ENCODE measurements at places on chromosomes 2 and 18.

DNA sequence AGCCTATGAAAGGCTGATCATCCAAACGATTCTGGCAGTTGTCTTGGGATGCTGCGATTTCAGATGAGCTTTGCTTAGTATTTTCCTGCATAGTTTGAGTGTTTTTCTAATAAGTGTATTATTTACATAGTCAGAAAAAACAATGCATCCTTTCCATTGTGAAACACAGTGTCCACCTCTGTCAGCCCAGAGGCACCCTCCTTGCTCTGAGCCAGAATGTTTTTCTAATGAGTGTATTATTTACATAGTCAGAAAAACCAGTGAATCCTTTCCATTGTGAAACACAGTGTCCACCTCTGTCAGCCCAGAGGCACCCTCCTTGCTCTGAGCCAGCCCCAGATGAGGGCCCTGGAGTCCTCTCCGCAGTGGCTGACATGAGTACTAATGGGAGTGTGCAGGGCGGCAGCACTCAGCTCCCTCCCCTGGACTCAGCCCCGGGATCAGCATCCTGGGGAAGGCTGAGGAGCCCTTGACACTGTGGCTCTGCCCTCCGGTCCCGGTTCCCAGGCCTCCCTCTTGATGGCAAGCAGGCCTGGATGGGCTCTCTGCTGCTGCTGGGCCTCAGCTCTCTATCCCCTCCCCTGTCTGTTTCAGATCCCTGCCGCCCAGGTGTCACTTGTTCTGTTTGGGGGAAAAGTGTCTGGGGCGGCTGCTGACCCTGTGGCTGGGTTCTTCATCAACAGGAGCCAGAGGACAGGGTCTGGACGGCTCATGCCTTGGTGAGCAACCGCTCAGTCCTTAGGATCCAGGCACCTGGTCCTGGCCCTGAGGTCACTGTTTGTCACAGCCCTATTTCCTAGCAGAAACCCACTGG is 5.9 kb downstream of the MFSD2B start:
- no peak for DNase-seq

- DNase-seq = no peak
Observed at GRCh38 chr2:215290980-215291599, 20.8 kb upstream of the ATIC start.

- DNase-seq = no peak
Observed at GRCh38 chr2:102289129-102289528, 22.2 kb upstream of the IL1RL1 start.

DNA sequence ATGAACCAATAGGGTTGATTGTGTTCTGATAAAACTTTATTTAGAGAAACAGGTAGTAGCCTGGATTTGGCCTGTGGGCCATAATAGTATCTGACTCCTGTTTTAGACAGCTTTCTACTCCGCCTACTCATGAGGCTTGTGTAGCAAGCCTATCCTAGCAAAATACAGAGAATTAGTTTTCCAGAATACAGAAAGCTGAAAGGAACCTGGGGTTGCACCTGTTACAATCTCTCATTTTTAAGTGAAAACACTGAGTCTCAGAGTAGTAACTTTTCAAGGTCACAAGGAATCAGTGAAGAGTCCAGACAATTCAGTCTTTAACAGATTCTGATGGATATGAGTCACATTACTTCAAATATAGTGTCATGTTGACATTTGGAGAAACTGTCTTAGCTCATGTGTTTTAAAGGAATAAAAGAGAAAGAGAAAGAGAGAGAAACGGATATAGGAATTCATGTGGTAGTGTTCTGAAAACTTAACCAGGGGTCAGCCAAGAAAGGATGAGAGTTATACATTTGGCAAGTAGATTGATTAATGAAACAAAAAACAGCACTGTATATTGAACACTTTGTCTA is 17.0 kb downstream of the ARHGAP28 start:
- DNase-seq = no peak

DNA sequence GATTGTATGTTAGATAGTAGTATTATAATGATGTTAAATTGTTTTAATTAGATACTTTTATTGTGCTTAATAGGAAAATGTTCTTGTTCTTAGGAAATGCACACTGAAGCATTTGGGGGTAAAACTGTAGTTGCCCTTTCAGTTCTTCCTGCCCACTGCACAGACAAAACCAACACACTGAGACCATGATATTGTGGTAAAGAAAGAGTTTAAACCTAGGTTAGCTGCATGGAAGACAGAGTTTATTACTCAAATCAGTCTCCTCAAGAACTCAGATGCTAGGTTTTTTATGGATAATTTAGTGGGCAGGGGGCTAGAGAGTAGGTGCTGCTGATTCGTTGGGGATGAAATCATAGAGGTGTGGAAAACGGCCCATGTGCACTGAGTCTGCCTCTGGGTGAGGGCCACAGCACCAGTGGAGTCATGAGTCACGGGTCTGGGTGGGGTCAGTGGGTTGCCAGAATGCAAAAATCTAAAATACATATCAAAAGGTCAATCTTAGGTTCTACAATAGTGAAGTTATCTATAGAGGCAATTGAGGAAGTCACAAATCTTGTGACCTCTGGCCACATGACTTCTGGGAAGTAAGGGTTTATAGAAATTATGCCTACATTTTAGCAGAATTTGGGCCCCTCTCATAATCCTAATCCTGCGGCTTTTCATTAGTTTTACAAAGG is 283.4 kb upstream of the FBXO11 start:
- no peak for DNase-seq

DNA sequence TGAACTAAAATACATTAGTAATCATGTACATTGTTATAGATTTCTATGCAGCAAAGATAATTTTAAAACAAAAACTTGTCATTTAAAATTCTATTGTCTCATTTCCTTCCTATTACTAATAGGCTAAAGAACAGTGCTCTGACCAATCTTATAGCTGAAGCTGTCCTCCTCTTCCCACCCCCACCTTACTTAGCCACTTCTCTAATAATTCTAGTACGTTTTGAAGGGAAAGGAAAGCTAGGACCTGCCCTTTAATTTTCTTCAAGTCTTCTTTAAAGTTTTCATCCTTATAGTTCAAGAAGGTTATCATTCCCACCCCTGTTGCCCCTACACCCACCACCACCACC is 121.6 kb downstream of the RBMS1 start:
- DNase-seq = no peak

DNA sequence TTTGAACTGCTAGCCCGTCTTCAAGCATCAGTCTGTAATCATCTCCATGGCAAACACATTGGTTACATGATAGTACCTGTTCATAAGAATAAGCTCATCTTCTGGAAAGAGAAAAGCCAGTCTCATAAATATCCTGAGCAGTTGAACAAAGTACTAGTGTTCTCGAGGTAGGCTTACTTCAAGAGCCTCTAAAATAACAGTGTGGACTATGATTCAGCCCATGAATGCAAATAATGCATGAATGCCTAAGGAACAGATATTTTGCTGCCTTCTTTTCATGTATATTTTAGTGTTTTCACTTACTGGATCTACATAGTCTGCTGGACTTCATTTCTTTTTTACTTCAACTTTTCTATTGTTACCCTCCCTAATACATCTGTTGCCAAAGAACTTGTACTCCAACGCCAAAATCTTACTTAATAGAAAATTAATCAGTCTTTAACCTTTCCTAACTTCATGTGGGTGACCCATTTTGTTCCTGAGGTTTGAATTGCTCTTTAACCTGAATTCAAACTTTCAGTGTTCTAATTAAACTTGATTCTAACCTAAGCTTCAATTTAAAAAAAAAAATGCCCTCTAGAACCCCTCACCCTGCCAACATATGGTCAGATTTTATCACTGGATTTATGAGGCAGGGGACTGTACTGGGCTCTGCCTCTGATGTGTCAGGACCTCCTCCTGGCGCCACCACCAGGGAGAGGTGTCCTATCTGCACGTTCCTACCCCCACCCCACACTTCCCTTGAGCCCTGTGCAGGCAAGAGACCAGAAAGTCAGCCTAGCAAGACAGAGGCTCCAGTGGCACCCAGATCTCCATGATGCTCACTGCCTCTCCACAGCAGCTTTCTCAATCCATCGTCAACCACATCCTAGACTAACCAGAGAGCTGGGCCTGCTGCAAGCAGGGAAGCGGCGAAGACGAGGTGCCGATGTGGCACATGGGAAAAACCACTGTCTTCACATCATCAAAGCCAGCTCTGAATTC is 264.7 kb upstream of the ID2 start:
- no peak for DNase-seq

DNA sequence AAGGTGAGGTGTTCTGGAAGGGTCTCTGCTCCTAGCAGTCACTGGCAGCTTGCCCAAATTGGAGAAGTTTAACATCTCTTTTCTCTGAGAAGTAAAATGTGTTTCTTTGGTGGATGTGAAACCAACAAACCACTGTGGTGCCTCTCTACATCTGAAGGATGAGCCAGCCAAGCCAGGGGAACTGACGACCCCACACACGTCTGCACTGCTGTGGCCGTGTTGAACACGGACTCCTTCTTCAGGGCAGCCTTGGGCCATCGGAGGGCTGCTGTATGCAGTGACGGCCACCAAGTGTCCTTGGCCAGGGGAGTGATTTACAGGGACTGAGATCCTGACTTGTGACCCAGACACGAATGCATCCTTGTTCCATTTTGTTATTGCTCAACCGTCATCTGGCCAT is 207.8 kb downstream of the ACKR3 start:
- no peak for DNase-seq

GRCh38 chr18:62844850-62845643 is 129.7 kb downstream of the PHLPP1 start:
- no peak for DNase-seq

- DNase-seq = no peak
Observed at GRCh38 chr2:226671141-226671676, 128.4 kb downstream of the IRS1 start.

- no peak for DNase-seq
Observed at GRCh38 chr2:60306267-60306861, 247.1 kb downstream of the BCL11A start.

DNA sequence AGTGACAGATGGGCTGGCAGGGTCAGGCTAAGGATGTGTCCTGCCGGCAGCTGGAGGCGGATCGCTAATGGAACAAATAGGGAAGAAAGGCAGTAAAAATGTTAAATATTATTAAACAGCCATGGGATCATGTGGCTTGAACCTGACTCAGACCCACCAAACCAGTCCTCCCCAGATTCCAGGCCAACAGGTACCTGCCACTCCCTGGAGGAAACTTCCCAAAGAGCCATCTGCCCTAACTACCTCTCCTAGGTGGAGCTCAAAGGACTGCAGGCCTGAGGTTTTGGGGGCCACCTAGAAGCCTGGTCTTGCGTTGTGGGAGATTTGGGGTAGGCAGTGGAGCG is 34.3 kb downstream of the CIB4 start:
- DNase-seq = no peak

DNA sequence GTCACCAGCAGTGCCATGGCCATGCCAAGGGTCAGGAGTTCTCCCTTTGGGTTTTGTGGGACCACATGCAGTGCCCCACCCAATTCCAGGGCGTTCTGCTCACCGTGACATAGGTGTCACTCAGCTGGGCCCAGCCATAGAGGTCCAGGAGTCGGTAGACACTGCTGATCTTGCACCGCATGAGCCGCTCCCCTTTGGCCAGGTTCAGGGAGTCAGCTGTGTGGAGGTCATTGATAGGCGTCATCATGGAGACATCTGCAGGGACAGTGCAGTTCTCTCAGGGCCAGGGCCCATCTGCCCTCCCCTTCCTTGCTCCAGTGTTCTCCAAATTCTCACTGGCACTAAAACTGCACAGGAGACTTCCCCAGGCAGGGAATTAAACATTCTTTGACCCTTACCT is 71.9 kb downstream of the ADD2 start:
- DNase-seq = no peak

DNA sequence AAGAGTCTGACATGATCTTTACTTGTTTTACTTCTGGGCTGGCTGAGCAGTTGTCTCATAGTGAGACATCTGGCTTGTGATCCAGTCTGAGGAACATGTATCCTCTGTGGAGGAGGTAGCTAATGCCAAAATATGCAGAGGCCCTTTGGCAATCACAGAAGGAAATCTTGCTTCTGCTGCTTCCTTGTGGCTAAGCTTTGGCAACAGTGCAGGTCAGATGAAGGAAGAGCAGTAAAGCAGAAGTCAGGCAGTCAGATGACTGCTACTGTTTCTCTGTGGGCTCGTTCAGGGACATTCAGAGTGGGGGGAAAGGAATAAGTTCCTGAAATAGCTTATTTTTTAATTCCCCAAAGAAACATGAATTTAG is 22.3 kb downstream of the DOK1 start:
- no peak for DNase-seq

DNA sequence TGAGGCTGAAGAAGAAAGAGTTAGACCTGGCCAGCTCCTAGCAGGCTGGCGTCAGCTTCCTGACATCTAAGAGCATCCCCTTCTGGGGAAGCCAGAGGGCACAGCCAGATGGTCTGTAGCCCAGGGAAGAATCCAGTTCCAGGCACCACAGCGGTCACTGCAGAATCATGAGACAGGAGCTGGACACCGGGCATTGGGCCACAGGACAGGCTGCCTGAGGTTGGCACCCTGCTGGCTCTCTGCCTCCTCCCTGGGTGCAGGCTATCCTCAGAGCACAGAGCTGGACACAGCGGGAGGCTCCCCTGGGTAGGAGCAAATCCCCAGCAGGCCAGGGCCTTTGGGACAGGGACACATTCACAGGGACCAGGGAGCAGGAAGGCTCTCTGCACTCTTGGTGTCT is 19.8 kb upstream of the ATOH8 start:
- no peak for DNase-seq

GRCh38 chr2:94871226-94872087 is at the start of gene TEKT4:
TEKT4 (plus strand) TSS chr2:94871430; CDS start chr2:94871580, 150 bp downstream.
- DNase-seq = no peak

DNA sequence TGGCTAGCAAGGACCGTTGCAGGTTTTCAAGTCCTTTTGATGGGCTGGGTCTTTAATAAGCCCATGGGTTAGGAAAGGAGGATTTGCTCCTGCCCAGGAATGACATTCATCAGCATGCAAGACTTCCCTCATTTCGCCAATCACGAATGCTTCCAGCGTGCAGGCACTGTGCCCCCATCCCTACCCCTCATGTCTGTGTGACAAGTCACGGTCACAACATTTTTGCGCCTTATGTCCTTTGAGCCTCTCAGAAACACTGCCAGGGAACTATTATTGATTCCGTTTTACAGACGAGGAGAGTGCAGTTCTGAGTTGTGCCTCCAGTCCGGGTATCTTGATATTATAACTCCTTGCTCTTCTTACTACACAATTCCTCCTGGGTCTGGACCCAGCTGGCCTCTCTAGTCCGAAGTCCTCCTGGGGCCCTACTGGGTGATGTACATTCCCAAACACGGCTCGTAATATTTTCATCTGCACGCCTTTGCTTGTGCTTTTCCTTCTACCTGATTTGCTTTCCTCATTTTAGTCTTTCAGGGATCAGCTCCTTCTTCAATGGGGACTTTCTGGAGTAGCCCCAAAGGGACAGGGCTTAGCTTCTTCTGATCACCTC is 101.8 kb upstream of the MYCN start:
- DNase-seq = no peak

DNA sequence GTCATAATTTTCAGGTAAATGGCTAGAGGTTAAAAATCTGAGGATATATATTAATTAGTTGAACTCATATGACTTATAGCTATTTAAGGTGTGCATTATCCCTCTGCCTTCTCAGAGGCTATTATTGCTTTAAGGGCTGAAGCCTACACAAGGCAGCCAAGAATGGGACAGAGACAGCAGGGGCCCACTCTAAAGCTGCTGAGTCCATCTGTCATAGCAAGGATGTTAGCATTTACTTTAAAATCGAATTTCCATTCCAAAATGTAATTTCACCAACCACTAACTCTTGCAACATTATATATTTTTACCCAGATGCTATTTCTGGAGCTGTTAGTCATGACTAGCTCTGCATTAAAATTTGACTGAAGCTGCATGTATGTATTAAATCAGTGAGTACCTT is 236.3 kb upstream of the FSIP2 start:
- no peak for DNase-seq

Measured in stimulated activated naive CD4-positive, alpha-beta T cell (primary cell).